NCI-H226 (cell line): ENCODE measurements at places on chromosomes 13 and 19.
A peak's percentile ranks its signal among the peaks of the same experiment; 100 is the strongest.

DNA sequence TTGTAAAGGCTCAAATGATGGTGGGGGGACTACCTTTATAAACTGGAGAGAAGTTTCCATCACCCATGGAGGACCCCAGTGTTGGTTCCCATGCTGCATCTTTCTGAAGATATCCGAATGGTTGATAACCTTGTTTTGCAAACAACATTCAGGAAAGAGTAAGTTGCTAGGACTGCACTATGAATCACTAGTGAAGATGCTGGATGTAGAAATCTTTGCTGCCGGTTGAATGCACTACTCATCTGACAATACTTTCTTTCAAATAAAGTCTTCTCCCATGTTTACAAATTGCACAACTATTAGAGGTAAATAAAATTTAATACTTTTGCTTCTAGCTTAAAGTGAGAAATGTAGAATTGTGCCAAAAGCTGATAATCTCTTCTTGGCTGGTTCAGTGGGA, 198.4 kb upstream of the SLITRK6 start:
- DNase-seq, result peak; percentile 45

GRCh38 chr19:10020851-10021250, 7.6 kb downstream of the RDH8 start:
- DNase-seq, result no peak

GRCh38 chr13:49840675-49841074, 48.2 kb upstream of the KPNA3 start:
- no peak for DNase-seq

DNA sequence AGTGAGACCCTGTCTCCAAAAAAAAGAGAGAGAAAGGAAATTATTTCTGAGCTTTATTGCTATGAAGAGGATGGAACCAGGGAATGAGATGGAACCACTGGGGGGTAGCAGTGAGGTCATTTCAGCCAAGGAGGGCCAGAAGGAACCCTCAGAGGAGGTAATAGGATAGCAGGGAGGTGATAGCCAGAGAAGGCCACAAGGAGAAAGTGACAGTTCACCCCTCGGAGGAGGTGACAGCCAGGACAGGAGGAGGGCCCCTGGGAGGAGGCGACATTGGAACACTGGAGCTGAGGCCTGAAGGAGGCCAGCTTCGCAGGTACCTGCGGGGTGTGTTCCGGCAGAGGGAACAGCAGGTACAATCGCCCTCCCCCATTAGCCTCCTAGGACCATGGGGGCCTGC, 675 bp upstream of the PGPEP1 start:
- DNase-seq, result no peak

- peak; percentile 67 for DNase-seq
Measured at GRCh38 chr13:114063545-114064449, 68.6 kb downstream of the RASA3 start.

- no peak for DNase-seq
Measured at GRCh38 chr13:89746554-89746953, 1600.9 kb upstream of the MIR17HG start.

DNA sequence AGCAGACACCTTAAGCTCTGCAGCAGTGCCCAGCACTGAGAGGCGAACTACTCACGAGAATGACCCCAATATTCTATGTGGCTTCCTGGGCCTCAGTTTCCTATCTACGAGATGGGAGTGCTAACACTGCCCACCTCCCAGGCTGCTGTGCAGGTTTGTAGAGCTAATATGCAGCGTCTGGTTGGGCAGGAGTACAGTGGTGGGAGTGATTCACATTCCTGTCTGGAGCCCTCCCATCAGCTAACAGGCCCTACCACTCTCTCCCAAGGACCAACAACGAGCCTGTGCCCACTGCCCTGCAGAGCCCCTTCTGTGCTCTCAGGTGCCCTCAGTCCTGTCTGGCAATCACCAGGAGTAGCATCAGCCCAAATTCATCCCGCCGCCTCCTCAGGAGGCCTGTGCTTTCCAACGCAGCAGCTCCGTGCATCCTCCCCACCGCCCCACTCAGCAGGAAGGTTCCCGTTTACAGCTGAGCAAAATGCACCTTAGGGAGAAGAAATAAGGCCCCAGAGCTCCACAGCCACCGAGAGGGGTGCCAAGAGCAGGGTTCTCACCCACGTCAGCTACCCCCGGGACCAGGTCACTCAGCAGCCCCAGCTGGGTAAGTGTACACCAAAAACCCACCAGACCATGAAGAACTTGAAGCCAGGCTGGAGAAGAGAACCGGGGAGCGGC, 6.6 kb downstream of the AKT2 start:
- DNase-seq, result no peak
